ENCODE measurements at places on chromosomes 5 and 9.

DNA sequence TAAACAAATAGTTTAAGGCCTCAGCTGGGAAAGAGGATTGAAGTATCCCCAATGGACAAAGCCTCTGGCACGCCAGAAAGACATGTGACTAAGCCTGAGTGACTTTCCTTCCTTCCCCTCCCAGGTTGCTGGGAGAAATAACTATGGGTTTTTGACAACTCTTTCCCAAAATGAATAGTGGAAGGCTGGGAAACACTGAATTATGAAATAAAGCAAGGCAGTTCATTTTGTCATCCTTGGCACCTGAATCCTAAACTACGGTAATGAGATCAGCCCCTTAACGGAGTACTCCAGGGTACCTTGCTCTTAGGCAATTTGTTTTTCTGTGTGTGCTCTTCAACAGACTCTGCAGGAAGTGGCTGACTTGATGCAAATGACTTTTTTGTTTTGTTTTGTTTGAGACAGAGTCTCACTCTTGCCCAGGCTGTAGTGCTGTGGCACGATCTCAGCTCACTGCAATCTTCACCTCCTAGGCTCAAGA is 75.2 kb downstream of the LMNB1 start:
- DNase-seq: no peak

DNA sequence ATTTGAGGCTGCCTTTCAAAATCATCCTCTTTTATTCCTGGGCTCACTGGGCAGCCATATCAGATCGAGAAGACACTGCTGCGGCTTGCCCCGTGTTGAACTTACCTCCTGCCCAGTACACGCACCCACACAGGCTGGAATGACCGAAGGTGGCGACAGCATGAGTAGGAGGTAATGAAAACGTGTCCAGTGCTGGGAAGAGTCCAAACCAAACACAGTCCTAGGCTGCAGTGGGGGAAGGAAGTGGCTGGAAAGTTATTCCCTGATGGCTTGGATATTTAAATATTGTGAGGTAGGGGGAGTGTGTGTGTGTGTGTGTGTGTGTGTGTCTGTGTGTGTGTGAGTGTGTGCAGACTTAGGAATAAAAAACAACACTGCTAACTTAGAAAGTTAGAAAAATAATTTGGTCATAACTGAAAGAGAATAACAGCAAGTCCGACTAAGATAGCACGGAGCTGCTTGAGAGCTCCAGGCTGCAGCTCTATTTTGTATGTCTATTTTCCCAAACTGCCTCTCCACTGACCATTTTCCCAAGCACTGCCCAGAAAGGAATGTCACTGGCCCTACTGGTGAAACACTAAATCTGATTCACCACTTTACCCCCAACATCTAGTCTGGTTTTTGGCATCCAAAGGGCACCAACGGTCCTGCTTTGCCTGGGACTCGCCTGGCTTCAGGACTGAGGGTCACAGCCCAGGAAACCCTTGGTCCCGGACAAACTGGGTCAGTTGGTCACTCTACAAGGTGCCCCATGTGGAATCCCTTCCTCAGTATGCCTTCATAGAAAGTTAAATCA is 41.2 kb downstream of the ANKH start:
- no peak for DNase-seq

GRCh38 chr5:179773686-179774040 is 20.1 kb upstream of the LTC4S start:
- DNase-seq: no peak

GRCh38 chr5:135886136-135886535 is 9.5 kb downstream of the IL9 start:
- DNase-seq: no peak

DNA sequence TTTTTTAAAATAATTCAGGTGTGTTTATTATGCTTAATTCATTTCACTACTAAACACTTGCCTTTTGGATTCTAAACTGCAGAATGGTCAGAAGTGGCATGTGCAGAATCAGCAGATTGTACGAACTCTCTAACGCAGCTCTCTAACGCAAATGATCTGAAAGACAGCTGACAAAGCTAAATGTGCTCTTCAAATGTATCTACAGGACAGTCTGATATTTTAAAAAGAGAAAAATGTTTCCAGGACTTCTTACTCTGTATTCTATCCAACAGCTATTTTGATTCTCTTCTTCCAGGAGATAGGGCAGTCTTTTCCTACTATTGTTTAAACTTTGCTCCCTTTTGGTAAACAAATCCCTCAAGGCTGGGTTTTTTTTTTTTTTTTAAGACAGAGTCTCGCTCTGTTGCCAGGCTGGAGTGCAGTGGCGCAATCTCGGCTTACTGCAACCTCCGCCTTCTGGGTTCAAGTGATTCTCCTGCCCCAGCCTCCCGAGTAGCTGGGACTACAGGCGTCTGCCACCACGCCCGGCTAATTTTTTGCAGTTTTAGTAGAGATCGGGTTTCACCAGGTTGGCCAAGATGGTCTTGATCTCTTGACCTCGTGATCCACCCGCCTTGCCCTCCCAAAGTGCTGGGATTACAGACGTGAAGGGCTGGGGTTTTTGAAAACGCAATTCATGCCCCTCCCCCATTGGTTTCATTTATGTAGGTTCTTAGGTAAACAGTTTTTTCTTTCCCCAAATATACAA is 1.2 kb downstream of the NMRK1 start:
- no peak for DNase-seq

- DNase-seq: no peak
Observed at GRCh38 chr9:91495450-91495849, 71.8 kb upstream of the NFIL3 start.

DNA sequence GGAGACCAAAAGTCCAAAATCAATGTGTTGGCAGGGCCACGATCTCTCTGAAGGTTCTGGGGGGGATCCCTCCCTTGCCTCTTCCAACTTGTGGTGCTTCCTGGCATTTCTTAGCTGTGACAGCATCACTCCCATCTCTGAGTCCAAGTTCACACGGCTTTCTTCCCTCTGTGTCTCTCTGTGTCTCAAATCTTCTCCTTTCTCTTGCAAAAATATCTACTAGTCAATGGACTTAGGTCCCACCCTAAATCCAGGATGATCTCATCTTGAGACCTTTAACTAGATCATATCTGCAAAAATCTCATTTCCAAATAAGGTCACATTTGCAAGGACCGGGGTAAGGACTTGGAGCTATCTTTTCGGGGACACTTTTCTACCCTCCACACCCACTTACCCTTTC is 186.1 kb downstream of the HSD17B3 start:
- DNase-seq: no peak

- no peak for DNase-seq
Observed at GRCh38 chr5:6607559-6607936, 25.3 kb downstream of the NSUN2 start.

DNA sequence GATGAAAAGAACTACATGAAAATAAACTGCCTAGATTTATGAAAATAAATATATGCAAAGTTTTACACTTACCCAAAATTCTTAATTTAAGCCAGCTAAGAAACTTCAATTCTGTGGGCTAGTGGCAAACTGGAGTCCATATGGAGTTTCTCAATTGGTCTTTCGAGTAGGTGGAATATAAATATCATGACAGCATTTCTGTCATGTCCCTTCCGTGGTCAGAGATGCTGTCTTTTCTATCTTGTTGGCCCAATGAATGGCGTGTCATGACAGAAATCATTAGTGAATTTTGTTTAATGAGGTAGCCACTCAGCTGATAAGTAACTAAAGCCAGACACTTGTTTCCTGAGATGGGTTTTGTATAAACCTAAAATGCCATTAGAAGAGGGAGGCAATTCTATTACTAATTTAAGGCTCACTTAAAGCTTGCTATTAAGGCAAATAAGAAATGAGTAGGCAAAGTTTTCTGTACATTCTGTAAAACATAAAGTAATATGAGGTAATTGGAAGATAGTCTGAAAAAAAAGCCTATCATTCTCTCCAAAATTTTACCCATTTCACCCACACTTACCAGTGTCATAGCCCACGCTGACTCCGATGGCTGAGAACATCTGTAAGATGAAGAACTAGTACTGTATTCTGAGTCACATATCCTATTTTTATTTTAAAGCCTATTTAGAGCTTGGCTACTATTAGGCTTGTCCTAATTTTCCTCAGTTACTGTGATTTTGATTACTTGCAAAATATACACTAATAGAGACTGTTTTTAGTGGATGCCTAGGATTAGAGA is 419.3 kb upstream of the MEF2C start:
- no peak for DNase-seq

DNA sequence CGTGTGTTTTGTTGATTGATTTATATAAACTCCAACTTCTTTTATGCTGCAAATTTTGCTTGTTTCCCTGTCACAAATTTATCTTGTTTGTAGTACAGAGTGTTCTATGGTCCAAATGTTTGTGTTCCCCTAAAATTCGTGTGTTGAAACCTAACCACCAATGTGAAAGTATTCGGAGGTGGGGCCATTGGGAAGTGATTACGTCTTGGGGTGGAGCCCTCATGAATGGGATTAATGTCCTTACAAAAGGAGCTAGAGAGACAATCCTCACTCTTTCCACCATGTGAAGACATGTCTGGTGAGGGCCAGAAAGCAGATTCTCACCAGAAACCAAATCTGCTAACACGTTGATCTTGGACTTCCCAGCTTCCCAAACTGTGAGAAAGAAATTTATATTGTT is 262.0 kb downstream of the MAN2A1 start:
- no peak for DNase-seq

GRCh38 chr9:35790385-35791296 is 750 bp upstream of the NPR2 start:
- peak; percentile 47 for DNase-seq

DNA sequence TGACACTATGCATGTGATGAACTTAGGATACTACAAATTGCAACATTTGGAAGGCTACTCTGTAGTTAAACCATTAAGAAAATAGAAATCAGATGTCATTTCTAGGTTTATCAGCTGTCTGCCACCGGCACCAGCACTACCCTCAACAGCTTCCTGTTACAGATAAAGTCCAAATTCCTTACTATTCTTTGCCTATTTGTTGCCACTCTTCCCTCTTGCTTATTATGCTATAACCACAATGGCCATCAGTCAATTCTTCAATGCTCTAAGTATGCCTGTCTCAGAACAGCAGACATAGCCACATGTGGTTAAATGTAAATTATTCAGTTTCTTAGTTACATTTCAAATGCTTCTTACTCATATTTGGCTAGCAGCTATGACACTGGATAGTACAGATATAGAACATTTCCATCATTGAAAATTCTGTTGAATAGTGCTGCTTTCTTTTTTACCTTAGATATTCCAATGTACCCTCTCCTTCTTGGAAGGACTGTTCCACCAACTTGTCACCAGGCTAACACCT is 21.0 kb downstream of the DHX29 start:
- no peak for DNase-seq

GRCh38 chr5:6634306-6634705 is 1.1 kb downstream of the SRD5A1 start:
- DNase-seq: no peak

- no peak for DNase-seq
Observed at GRCh38 chr5:84032324-84032723, 311.7 kb upstream of the HAPLN1 start.

DNA sequence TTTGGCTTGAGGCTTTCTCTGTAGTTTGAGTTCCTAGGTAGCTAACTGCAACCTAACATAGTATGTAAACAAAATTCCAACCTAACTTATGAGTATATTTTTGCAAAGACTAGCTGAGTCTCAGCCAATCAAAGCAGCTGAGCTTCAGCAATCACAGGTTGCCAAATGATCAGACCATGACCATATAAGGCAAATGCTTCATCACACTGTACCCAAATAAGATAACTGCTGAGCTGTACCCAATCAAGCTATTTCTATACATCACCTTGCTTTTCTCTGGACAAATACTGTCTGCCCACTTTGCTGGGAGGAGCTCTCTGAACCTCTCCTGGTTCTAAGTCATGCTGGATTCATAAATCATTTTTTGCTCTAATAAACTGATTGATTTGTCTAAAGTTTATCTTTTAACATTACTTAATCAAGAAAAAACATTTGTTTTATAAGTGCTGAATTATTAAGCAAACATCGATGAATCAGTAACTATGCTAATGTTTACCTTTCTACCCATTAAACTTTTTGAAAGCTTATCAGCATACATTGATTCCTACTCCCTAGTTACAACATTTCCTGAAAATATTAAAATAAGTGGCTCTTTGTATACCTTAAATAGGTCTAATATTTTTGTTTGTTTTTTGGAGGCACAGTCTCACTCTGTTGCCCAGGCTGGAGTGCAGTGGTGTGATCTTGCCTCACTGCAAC is 129.7 kb upstream of the PCA3 start:
- no peak for DNase-seq

DNA sequence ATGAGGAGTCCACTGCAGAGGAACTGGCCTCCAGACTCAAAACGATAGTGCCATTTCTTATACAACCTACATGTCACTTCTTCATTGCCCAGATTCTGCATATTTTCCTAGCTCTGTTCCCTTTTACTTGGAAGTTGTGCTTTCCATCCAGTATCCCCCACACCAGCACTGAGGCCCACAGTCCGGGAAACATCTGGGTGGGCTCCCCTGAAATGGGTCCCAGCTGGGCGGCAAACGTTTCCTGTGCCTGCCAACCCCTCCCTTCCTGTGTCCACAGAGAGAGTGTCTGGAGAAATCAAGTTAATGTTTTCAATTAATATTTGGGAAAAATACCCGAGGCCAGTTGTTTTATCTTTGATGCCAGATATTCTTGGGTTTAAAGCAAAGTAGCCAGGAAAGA is 111.8 kb downstream of the COL23A1 start:
- no peak for DNase-seq

GRCh38 chr5:79547982-79548381 is 34.0 kb upstream of the HOMER1 start:
- no peak for DNase-seq

GRCh38 chr5:5695266-5695665 is 272.8 kb downstream of the ICE1 start:
- no peak for DNase-seq

GRCh38 chr5:152349683-152350526 is 55.2 kb downstream of the NMUR2 start:
- peak; percentile 7 for DNase-seq

DNA sequence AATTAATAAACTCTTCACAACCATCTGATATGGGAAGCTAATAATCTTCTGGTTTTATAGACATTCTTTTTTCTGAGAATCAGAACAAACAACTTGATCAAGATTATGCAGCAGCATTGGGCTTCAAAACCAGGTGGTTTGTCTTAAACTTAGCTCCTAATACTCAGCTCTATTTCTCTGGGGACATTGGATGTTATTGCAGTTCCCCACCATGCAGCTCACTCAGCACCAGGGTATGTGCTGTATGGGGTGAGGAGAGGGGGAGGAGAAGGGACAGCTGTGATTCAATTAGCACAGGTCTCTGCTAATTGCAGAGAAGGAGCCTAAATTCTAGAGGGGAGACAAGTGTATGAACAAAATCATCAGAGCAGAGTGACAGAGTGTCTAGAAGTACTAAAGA is 210.7 kb upstream of the TNC start:
- DNase-seq: no peak

Measured in T follicular helper cell (primary cell).